NCI-H446 treated with DMSO at 0.1 percent for 48 hours (cell line): ENCODE measurements at places on chromosomes 2 and 18.

GRCh38 chr18:5132987-5133386 is 64.1 kb downstream of the AKAIN1 start:
- no peak for DNase-seq

GRCh38 chr2:102505290-102505689 is 32.3 kb downstream of the SLC9A4 start:
- DNase-seq = no peak

- DNase-seq = no peak
Measured at GRCh38 chr2:36338124-36338826, 17.3 kb upstream of the CRIM1 start.

DNA sequence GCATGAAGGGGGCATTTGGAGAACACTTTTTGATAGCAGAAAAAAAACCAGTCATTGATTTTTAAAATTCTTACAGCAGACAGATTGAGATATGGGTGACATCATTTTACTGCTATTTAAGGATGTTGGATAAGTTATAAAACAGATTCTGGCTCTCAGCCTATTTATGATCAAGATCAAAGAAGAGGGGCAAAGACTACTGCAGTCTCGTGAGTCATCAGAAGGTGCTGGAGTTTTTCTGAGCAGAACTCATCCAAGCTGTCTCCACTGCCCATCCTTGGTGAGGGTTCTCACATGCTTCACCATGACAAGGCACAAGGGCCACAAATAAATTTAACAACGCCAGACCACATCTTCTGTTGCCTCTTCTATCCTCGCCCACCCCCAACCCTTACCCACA is 58.8 kb downstream of the ST6GAL2 start:
- no peak for DNase-seq

GRCh38 chr2:130915149-130915548 is 78.4 kb downstream of the ARHGEF4 start:
- no peak for DNase-seq
